D341Med (cell line): ENCODE measurements at places on chromosomes 1 and 21.

DNA sequence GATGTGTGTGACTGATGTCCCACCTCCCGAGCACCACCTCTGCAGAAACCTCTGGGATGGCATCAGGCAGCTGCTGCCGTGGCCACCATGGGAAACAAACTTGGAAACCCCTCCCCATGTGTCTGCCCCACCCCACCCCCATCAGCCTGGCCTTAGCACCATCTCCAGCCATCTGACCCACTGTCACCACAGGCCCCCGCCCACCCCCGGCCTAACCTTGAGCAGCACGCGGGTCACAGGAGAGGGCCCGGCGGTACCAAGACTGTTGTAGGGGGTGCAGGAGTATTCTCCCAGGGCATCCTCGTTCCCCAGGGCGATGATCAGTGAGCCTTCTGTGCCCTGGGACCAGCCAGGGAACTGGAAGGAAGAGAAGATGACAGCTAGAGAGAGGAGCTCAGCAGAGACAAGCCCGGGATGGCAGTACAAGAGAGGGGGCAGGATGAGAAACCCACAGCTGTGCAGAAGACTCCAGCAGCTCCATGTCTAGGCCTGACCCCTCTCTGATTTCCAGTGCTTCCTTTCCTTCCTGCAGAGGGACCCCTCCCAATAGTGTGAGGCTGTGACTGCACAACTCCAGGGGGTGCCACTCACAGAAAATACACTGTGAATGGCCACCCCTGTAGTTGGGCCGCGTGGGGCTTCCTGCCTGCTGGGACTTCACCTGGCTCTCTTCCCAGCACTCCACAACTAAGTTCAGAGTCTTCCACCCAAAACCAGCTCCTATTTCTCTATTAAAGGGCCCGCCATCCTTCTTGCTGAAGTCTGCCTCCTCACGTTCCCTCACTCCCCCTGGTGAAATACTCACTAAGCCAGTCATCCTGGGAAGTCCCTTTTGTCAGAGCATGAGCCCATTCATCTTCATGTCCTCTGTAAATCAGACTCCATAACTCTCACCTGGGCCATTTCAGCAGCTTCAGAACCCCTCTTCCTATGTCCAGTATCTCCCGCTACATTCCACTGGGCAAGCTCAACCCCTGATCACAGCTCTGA is 7.3 kb upstream of the TAGLN2 start:
- DNase-seq = no peak

DNA sequence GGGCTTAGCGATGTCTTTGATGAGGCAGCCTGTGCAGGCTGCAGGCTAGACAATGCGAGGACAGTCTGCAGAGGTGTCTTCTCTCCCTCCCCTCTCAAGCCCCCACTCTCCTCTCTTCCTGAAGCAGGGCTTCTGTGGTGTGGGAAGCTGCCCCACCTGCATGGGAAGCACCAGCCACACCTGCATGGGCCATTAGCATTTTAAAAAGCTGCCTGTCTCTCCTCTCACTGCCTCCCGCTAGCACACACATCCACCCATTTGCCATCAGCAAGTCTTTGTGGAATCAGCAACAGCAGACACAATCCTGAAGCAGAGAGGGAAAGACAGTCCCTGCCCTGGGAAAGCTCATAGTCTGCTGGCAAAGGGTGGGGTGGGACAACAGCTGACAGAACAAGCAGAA is 53.1 kb downstream of the NAV1 start:
- DNase-seq = peak; percentile 20

DNA sequence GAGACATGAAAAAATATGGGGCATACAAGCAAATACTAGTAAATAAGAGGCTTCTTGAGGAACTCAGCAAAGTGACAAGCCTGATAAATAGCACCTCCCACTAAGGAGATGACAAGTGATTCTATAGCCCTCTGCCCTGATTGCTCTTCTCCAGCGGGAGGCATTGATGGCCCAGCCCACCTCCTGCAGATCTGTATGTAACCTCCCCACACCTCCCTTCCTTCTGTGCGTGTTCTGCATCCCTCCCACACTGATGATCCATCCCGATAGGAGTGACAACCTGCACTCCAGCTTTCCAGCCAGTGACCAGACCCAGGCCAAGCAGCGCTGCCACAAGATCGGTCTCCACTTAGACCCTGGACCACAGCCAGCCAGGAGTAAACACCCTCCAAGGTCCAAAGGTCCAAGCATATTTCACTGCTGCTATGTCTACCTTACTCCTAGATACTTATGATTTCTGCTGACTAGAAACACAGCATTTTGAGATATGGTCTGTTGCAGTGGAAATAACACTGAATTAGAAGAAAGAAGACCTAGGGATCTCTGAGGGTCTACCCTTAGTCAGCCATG is 176.1 kb downstream of the BRINP2 start:
- no peak for DNase-seq

DNA sequence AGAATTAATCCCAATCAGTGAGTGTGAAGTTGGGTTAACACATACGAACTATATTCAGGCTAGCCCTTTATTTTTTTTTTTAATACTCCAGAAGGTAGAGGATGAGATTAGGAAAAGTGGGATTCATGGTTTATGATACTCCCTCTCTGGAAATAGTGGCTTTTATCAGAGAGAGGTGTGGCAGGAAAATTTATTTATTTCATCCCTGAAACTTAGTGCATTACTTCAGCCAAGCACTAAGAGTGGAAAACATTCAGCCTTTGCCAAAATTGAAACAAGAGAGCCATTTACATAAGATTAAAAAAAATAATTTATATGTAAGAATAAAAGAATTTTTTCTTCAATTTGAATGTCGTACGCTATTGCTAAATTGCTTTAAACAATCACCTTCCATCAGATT is 35.0 kb downstream of the MTR start:
- no peak for DNase-seq

DNA sequence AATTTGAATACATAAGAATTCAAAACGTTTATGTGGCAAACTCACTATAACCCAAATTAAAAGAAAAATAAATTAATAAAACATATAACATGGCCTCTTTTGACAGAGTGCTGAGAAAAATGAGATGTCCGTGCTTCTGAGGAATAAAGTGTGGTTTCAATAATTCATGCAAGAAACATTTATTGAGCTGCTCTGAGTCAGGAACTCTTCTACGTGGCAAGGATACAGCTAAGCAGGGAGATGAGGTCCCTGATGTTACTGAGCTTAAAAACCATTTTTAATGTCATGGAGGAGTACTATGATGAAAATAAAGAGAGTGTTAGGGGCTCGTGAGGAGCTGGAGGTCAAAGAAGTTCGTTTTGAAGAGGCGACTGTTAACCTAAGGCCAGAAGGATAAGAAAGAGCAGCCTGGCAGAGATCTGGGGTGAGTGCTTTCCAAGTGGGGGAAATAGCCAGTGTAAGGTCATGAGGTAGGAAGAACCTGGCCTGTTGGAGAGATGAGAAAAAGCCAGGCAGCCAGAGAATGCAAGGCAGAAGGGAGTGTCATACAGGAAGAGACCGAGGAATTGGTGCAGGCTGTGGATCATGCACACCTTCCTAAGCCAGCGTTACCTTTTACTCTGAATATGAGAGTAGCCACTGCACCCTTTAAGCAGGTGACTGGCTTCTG is 182.2 kb upstream of the DUSP10 start:
- DNase-seq = no peak

GRCh38 chr1:56222914-56223540 is 356.3 kb downstream of the PLPP3 start:
- no peak for DNase-seq

- no peak for DNase-seq
Observed at GRCh38 chr1:112048421-112048820, 59.0 kb upstream of the KCND3 start.

GRCh38 chr1:186865857-186866256 is 37.1 kb downstream of the PLA2G4A start:
- DNase-seq = no peak

DNA sequence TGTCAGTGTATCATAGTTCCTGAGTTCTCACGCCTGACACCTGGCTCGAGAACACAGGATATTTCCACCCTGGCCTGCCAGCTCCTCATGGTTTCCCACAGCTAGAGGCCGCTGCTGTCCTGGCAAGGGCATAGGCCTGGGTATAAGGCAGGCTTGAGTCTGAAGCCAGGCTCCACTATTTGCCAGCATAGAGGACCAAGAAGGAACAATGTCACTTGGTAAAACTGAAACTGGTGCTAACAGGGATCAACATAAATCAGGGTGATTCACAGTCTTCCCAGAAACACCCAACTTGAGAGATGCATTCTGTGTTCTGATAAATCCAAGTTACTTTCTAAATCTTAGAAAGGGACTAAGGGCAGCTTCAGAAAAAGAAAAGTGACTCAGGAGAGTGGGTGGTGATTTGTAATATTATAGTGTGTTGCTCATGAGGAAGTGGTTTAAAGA is 6.9 kb upstream of the S100A2 start:
- DNase-seq = peak; percentile 84

DNA sequence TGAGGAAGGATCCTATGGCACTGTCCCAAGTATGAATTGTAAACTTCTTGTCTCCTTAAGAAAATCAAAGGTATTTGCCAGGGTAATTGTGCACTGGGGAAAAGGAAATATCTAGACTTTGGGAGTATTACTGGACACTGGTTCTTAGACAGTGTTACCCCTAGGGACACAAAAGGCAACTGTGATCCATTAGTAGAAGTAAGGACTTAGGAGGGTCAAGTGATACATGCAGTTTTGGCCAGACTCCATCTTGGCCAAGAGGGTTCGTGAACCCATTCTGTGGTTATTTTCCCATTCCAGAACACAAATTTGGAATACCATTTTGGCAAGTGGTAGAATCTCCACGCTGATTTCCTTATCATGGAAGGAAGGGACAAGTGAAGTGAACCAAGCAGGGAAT is 98.1 kb downstream of the TM2D1 start:
- DNase-seq = no peak

GRCh38 chr1:31771891-31772668 is 7.9 kb upstream of the ADGRB2 start:
- DNase-seq = no peak

- DNase-seq = peak; percentile 77
Observed at GRCh38 chr1:95117207-95118066, at the start of gene TLCD4. Gene TLCD4 (plus strand): TSS chr1:95117355. CDS start chr1:95143902, 26,547 bp downstream.

GRCh38 chr1:59408608-59409240 is 111.8 kb downstream of the FGGY start:
- no peak for DNase-seq

DNA sequence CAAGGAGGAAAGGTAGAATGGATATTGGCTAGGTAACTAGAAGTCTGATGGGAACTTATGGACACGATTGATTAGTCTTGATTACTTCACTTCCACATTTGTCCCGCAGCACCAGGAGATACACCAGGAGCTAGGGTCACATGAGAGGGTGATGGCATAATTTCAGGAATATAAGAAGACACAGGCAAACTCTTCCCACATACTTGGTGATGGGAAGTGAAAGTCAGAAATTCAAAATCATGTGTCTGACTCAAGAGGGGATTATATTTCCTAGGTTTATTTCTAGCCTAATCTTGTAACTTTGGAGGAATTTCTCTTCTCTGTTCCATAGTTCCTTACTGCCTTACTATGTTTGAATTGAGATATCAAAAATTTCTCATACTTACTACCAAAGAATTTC is 185.0 kb downstream of the PBX1 start:
- no peak for DNase-seq

DNA sequence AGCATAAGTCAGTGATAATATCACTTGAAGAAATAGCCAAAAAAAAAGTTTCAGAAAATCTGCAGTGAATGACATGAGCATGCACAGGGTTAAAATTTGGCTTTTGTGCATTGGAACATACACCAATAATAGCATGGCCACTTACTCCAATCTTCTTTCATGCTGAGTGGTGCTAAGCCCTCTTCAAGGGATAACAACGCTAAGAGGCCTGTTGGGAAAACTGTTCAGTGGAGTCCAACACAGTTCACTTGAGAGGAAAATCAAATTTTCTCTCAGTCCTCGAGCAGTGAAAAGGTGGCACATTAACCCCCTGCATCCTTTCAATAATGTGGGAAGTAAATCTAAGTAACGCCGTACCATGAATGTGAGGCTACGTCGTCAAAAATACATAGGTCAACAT is 264.7 kb downstream of the SPATA17 start:
- no peak for DNase-seq

- no peak for DNase-seq
Observed at GRCh38 chr1:9111957-9112356, 16.9 kb downstream of the GPR157 start.

- DNase-seq = no peak
Observed at GRCh38 chr1:160069460-160070231, at the start of gene KCNJ10. Gene KCNJ10 (minus strand): TSS chr1:160070160. CDS start chr1:160042532, 27,628 bp downstream.

DNA sequence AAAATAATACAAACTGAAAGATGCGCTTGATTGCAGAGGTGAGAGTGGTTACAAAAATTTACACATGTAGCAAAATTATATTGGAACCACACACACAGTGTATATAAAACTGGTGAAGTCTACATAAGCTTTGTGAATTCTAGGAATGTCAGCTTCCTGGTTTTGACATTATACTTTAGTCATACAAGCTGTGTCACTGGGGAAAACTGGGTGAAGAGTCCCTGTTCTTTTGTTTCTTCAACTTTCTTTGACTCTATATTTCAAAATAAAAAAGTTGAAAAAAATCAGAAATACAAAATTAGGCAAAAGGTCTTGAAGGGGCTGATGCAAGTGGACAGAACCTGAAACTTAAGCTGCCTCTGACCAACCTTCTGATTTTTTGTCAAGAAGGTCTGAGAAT is 3.0 kb downstream of the C1QC start:
- no peak for DNase-seq

DNA sequence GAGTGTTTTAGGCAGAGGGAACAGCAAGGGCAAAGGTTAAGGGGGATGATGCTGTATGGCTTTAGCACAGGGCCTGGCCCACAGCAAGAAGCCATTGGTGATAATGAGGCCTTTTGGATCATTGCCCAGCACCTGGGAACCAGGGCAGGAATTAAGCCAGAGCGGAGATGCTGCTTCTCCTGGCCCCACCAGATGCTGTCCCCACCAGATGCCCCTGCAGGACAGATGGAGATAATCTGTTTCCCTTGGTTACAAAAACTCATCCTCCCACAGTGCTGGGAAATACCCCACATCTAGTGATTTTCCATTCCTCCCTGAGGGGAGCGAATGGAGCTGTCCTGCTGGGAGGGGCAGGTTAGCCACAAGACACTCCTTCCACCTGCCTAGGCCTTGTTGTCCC is 18.8 kb downstream of the OPRD1 start:
- DNase-seq = peak; percentile 88
